Suppressor macrophage treated with lipopolysaccharide for 1 hour (primary cell): ENCODE measurements at places on chromosomes 5 and 9.

GRCh38 chr9:93574900-93575795, 1.2 kb upstream of the PHF2 start:
- DNase-seq, result no peak

DNA sequence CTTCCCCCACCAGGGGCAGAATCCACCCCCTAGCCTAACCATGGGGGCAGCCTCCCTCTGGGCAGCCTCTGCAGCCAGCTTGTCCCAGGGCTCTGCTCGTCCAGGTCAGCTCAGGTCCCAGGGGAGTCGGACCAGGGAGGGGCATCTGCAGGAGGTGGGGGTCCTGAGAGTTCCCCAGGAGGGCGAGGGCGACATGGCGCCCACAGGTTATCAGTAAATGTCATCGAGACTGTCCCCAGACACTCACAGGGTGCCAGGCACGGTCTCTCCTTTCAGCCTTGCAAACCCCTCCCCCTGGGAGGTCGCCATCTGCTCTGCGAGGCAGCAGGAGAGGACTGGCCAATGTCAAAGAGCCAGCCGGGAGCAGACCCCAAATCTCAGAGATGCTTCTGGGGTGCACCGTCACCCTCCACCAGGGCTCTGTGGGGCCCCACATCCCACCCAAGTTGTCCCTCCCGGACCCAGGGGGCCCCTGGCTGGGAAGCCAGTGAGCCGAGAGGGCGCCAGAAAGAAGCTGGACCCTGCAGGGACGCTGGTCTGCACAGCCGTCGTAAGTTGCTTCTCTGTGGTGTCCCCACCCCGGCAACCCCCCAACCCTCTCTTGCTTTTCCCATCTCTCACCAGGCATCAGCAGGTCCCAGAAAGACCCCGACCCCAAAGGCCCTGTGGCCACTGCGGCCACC, 69.3 kb downstream of the NTNG2 start:
- DNase-seq, result no peak

DNA sequence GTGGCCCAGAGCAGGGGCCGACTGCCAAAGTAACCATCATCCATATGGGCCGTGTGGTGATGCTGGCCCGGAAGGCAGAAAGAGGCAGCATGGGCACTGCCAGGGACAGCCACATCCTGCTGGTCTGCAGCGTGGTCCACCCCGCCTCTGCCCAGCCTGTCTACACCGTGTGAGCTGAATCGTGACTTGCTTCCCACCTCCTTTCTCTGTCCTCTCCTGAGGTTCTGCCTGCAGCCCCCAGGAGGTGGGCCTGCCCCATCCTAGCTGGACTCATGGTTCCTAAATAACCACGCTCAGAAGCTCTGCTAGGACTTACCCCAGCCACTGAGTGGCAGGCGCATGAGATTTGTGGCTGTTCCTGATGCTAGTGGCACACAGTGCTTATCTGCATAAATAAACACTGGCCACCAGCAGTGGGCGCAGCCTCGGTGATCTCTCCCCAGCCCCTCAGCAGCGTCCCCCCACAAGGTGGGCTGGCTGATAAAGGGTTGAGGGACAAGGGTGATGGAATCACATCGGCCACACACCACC, 22.6 kb upstream of the SUSD3 start:
- DNase-seq, result no peak

DNA sequence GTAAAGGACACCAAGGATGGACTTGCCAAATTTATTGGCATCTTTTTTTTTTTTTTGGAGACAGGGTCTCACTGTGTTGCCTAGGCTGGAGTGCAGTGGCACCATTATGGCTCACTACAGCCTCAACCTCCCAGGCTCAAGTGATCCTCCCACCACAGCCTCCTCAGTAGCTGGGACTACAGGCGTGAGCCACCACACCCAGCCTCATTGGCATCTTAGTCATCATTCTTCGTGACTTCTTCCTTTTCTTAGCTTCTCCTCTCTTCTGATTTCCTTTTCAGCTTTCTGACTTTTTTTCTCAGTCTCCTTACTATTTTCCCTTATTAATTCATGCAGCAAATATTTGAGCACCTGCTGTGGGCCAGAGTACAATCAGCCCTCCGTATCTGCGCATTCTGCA, 6.1 kb downstream of the MAML1 start:
- DNase-seq, result peak; percentile 64

- no peak for DNase-seq
Measured at GRCh38 chr5:115262011-115262320, 711 bp downstream of the PGGT1B start.

DNA sequence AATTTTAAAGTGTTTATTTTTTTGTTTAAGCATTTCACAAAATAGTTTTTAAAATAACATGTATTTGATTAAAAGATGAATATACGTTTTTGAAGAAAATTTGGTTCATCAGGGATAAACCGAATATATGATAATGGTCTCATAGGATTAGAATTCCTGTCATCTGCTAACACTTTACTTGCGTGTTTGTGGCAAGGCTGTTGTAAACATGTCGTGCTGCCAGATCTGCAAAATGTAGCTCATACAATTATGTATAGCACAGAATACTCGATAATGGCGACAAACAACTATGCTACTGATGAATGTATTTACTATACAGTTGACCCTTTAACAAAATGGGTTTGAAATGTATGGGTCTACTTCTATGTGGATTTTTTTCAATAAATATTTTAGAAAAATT, 7.2 kb upstream of the TXNDC8 start:
- DNase-seq, result no peak

DNA sequence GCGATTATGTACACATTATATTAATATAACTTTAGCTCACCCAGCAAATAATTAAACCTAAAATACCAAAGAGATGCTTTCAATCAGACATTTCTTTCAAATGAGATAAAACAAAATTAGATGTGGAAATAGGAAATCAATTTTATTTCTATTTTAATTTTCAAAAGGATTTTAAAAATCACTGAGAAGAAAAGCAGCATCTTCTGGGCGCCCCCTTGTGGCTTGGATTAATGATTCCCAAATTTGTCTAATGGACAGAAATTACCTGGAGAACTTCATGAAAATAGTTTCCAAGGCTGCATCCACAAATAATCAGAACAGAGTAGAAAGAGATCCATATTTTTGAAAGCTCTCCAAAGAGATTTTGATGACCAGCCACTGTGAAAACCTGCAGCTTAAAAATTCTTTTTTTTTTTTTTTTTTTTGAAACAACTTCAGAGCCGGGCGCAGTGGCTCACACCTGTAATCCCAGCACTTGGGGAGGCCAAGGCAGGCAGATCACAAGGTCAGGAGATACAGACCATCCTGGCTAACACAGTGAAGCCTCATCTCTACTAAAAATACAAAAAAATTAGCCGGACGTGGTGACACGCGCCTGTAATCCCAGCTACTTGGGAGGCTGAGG, 50.9 kb upstream of the CEMIP2 start:
- peak; percentile 70 for DNase-seq

- no peak for DNase-seq
Measured at GRCh38 chr5:4570047-4570995, 569.8 kb upstream of the ADAMTS16 start.

GRCh38 chr9:133427658-133428348, 5.6 kb downstream of the ADAMTS13 start:
- DNase-seq, result no peak

DNA sequence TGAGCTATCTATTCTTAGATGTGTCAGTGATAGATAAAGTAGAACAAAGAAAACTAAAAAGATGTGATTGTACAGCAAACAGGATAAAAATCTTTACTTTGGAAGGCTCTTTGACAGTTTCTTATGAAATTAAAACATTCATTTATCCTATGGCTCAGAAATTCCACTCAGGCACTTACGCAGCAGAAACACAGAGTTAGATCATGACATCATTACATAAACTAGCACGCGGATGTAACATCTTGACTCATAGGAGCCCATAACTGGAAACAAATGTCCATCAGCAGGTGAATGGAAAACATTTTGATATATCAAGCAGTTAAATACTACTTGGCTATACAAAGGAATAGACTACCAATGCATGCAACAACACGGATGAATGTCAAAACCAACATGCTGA, 45.3 kb downstream of the ICE1 start:
- DNase-seq, result no peak

GRCh38 chr9:73715591-73715990, 563.9 kb downstream of the ANXA1 start:
- DNase-seq, result no peak

- DNase-seq, result no peak
Measured at GRCh38 chr9:93292288-93292615, 108.3 kb downstream of the WNK2 start.

DNA sequence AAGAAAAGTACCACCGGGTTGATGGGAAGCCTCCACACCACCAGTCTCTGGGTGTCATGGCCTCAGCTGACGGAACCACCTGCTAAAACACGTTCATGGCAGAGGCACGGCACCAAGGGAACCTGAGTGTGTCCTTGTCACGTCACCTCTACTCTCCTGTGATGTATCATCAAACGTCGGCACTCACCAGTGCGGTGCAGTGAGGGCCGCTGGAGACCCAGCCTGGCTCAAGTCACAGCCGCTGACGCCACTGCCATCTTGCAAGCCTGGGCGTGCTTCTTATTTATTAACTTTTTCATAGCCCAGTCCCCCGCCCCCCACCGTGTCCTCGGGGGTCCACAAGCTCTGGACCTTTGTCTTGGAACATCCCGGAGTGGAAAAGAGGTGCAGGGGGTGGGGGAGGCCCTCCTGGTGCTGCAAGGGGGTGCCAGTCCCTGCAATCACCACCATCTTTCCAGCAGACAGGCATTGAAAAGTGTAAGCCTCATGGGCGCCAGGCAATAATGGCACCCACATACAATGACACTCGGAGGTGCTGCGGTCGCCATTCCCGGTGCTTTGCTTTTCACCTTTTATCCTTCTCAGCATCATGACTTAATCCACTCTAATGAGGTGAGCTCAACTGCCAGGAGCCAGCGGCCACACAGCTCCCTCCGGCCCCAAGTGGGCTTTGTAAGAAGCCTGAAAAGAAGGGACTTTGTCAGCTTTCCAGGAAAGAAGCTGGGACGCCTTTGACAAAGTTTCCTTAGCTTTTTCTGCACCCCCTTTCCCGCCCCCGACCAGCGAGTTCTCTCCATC, 202.3 kb upstream of the IRX1 start:
- DNase-seq, result no peak

GRCh38 chr5:14914623-14915260, 43.2 kb upstream of the ANKH start:
- DNase-seq, result peak; percentile 67

DNA sequence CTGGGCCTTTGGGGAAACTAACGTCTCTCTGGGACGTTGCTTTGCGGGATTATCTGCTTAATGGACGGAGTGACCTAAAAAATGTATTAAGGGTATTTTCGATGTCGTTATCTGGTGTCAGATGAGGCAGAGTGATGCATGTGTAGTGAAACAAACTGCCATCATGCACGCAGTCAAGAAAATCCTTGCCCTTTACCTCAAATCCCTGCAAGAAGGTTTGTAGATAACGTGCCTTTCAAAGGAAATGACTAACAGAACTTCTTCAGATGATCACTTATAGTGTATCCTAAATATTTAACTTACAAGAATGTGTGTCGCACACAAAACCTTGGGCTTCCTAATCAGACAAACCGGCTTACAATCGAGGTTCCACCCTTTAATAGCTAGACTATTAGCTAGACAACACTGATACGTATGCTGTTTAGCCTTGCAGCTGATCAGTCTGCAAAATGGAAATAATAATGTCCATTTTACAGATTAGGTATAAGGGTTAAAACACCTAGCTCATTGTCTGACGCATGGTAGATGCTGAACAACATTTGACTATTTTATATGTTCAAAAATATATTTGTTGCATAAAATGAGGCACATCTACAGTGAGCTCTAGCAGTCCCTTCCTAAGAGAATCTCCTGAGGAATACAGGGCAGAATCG, 541 bp upstream of the TBCA start:
- no peak for DNase-seq

DNA sequence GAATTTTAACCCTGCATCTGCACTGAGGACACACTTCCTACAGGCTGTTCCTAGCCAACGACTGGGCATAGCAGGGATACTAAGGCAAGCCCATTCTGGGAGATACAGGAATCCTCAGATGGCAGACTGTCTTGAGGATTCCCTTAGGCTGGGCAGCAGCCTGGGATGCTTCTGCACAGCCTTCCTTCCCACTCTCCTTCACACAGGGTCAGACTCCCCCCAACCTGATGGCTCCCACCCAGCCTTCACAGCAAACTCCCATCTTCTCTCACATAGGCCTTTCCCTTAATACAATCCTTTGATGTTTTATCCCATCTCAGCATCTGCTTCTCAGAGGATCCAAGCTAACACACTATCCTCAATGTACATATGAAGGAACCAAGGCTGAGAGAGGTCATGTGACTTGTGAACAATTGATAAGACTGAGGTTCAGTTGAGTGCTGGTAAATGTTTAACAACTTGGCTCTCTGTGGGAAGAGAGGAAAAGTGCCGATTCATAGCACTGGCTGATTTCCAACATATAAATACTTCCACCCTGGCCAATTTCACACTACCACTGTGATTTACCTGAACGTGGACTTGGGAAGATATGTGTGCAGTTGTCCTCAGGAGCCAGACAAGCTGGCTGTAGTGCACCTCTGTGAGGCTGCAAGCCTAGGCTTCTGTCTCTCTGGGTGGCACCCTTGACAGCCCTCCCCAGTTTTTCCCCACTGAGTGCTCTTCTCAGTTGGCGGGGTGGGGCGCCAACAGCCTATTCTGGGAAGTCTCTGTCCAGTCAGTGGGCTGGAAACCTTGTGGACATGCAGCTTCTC, 120.2 kb upstream of the TRIM32 start:
- no peak for DNase-seq

DNA sequence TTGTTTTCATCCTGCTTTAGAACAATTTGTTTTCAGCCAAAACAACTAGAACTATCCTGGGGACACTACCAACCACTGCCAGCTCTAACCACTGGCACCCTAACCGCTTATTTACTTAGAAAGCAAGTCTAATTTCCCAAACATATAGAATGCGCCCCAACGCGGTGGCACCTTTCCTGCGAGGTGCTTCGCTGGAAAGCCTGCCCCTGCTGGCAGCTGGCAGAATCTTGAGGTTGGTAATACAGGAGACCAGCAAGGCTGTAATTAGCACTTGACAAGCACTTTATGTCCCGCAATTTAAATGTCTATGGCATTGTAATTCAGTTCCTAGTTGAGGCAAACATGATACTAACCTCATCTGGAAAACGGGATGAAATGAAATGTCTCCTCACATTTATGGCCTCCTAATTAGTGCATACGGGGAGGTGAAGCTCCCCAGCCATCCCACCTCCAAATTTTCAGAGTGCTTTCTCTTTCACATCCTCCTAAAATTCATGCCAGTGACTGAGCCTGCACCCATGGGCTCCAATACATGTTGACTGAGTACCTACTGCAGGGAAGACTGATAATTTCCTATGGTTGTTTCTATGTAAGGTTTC, 30.4 kb downstream of the GABBR2 start:
- DNase-seq, result peak; percentile 37
